Amygdala (tissue), 56 donors: ENCODE measurements at places on chromosomes 4 and X.

DNA sequence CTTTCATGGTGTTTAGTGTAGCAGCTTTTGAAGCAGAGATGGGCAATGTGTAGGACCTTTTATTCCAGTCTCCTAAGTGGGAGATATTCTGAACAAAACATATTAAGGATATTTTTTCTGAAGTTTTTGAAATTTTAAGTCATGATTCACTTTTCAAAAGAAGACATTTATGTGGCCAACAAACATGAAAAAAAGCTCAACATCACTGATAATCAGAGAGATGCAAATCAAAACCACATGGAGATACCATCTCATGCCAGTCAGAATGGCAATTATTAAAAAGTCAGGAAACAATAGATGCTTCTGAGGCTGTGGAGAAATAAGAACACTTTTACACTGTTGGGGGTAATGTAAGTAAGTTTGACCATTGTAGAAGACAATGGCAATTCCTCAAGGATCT, 76.0 kb downstream of the FAT4 start:
- DNase-seq: no peak

- DNase-seq: no peak
Measured at GRCh38 chr4:168551945-168552695, 55.3 kb downstream of the PALLD start.

DNA sequence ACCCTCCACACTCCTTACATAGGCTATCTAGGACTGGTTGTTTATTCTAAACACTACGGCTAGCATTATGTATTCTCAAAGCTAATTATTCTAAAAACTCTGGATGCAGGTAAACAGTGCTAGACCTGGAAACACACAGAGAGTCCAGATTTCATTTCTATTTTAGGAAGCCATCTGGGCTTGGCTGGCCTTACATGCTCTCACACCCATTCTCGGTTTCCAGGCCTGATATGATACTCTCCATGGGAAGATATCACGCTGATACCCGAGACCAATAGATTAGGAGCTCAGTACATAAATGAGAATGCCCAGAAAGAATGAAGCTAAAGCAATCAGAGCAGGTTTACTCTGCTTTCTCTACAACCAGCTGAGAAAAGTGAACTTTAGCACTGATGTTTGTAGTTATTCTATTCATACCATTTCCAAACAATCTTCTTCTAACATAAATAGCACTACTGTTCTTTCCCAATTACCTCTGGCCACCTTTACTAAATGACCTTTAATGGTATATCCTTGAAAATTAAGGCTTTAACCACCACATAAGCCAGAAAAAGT, 973.3 kb downstream of the PCDH18 start:
- no peak for DNase-seq

GRCh38 chr4:18444206-18444605, 422.7 kb upstream of the LCORL start:
- no peak for DNase-seq

- no peak for DNase-seq
Measured at GRCh38 chr4:156560701-156561100, 410.9 kb downstream of the PDGFC start.

DNA sequence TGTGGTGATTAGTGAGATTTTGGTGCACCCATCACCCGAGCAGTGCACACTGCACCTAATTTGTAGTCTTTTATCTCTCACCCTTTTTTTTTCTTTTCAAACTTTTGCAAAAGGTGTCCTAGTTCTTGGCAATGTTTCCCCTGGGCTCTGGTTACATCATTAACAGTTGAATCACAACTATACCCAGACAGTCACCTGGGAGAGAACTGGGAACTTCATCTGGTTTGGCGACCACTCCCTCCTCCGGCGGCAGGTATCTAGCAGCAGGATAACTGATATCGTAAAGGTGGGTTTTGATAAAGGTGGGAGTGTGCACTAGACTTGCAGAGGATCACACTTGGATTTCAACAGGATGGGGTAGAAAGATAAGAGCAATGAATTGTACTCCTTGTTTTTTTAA, 140.5 kb downstream of the CHIC2 start:
- DNase-seq: no peak

GRCh38 chr4:41050116-41050515, 164.2 kb downstream of the APBB2 start:
- DNase-seq: no peak

GRCh38 chr4:87811977-87812376, 12.6 kb downstream of the IBSP start:
- DNase-seq: no peak

- no peak for DNase-seq
Measured at GRCh38 chr4:141196227-141196933, 24.3 kb upstream of the ZNF330 start.

GRCh38 chr4:6206771-6207290, 6.5 kb upstream of the JAKMIP1 start:
- DNase-seq: no peak

GRCh38 chr4:55343887-55344286, 2.2 kb upstream of the SRD5A3 start:
- no peak for DNase-seq

DNA sequence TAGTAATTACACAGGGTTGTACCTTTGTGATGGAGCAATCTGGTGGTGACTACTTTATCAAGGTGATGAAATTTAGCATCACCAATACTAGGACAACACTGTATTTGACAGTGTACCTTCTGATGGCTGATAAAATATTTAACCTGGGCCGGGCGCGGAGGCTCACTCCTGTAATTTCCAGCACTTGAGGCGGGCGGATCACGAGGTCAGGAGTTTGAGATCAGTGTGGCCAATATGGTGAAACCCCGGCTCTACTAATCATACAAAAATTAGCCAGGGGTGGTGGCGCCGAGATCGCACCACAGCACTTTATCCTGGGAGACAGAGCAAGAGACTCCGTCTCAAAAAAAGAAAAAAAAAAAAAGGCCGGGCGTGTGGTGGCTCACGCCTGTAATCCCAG, 1.9 kb upstream of the TAF1 start:
- DNase-seq: no peak

- no peak for DNase-seq
Measured at GRCh38 chr4:164876700-164877324, at the start of gene APELA. TSS of gene APELA (plus strand) at chr4:164877178. CDS start at chr4:164877332, 154 bp downstream.
